ENCODE measurements at places on chromosomes 1 and 21.

- no peak for DNase-seq
Measured at GRCh38 chr1:218355278-218355677, 10.1 kb downstream of the TGFB2 start.

DNA sequence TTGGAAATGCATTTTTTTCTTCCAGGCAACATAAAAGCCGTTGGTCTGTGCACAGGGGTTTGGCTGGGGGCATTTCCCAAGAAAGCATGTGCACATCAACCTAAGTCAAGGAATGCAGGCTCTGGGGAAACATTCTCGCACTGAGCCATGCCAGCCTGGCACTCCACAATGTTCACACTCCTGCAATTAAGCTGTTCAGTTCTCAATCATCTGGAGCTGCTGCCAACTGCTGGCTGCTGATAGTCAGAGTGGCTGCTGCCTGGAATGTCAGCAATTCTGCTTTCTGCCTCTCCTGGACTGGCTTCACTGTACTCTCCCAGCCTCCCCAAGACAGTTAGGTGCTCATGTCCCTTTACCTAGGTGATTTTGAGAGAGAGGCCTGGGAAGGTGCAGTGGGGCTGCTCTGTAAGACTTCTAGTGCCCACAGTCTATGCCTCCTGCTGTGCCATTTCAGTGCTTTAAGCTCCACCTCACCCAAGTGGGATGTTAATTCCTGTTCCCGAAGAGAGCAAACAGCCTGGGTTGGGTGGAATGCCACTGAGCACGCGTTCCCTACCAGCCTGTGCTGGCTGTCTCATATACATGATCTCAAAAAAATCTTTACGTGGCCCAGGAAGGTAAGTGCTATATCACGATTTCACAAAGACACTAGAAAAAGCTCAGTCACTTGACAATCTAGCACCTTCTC, 131.7 kb downstream of the BRINP2 start:
- no peak for DNase-seq

- no peak for DNase-seq
Measured at GRCh38 chr1:26814893-26815292, 11.6 kb upstream of the ZDHHC18 start.

GRCh38 chr1:219269171-219269570, 95.5 kb downstream of the LYPLAL1 start:
- no peak for DNase-seq

DNA sequence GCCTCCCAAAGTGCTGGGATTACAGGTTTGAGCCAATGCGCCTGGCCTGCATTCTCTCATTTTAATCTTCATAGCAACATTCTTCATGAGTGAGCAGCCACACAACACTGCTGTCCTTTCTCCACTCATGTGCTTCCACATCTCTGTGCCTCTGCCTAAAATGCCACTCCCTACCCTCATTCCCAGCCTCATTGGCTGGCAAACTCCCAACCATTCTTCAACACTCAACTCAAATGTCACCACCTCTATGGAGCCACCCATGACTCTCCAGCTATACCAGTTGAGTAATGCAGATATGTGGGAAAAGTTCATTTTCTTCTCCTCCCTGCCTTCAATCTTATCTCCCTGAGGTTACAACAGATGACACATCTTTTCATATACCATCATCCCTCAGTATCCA, 53.9 kb upstream of the ZC3H12A start:
- no peak for DNase-seq

GRCh38 chr1:236144033-236144432, 1.7 kb downstream of the GPR137B start:
- DNase-seq = no peak

All from activated CD8-positive, alpha-beta memory T cell treated with anti-CD3 and anti-CD28 coated beads for 48 hours (primary cell).